Tibial nerve (tissue), 4 donors: ENCODE measurements at places on chromosomes 5 and 9. TPM values are rescaled to one million over a fixed set of nuclear protein-coding genes. Genes with fewer than 3 reads are reported as not detected.

The SPATA31A7 gene
- not detected for total RNA-seq

The SH3TC2 gene
- total RNA-seq, result 37.2 TPM

The HAVCR1 gene
- not detected for total RNA-seq

The PCDHA1 gene
- not detected for total RNA-seq

The SNCB gene
- not detected for total RNA-seq

The PCDHB13 gene
- 8.7 TPM for total RNA-seq

The DOK3 gene
- total RNA-seq, result 7.8 TPM

The MED22 gene
- 29.3 TPM for total RNA-seq

The CATSPER3 gene
- 0.90 TPM for total RNA-seq

The SMU1 gene
- 15.9 TPM for total RNA-seq

The AFAP1L1 gene
- total RNA-seq, result 93.5 TPM

The FAM114A2 gene
- total RNA-seq, result 12.2 TPM

The RIGI gene
- total RNA-seq, result 9.2 TPM

The CXCL14 gene
- total RNA-seq, result 76.5 TPM

The THBS4 gene
- total RNA-seq, result 153 TPM

The SLC6A7 gene
- total RNA-seq, result not detected

The GLRA1 gene
- total RNA-seq, result not detected

The CDX1 gene
- 0.22 TPM for total RNA-seq

The S100Z gene
- total RNA-seq, result not detected

The ZNF618 gene
- total RNA-seq, result 11.6 TPM

The RMND5B gene
- total RNA-seq, result 55.9 TPM

The TLX3 gene
- total RNA-seq, result not detected

The GOLGA2 gene
- total RNA-seq, result 103 TPM

The TLE4 gene
- 28.2 TPM for total RNA-seq

The REXO4 gene
- 21.6 TPM for total RNA-seq

The PCDHGB4 gene
- 9.3 TPM for total RNA-seq

The SLC25A2 gene
- total RNA-seq, result 0.42 TPM

The BHMT2 gene
- 27.6 TPM for total RNA-seq

The NTRK2 gene
- total RNA-seq, result 79.1 TPM
